ENCODE measurements at places on chromosomes 13 and 19.

- no peak for DNase-seq
These were observed 93.3 kb downstream of the OXGR1 start for GRCh38 chr13:96900986-96901385.

DNA sequence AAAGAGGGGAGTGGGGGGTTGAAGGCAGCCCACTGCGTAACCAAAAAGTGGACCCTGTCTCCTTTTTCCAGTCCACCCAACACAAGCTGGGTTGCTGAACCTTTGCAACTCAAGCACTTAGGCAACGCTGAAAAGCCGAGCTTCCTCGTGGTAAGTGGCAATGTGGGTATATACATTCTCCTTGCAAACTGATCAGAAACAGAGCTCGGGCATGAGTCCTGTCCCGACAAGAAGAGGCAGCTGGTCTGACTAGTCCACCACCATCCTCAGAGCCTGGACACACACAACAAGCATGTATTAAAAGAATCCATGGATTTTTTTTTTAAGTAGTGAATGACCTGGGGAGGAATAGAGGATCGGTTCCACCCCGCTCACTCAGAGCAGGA lies 240.6 kb upstream of the ZNF507 start:
- DNase-seq: no peak

- no peak for DNase-seq
These were observed 66.6 kb downstream of the COL4A1 start for GRCh38 chr13:110240352-110240751.

DNA sequence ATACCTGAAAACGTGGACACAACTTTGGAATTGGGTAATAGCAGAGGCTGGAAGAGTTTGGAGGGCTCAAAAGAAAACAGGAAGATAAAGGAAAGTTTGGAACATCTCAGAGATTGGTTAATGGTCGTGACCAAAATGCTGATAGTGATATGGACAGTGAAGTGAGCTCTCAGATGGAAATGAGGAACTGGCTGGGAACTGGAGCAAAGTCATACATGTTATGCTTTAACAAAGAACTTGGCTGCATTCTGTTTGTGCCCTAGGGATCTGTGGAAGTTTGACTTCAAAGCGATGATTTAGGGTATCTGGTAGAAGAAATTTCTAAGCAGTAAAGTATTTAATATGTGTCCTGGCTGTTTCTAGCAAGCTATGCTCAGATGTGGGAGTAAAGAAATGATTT lies 136.2 kb downstream of the DNAJC3 start:
- DNase-seq: no peak

DNA sequence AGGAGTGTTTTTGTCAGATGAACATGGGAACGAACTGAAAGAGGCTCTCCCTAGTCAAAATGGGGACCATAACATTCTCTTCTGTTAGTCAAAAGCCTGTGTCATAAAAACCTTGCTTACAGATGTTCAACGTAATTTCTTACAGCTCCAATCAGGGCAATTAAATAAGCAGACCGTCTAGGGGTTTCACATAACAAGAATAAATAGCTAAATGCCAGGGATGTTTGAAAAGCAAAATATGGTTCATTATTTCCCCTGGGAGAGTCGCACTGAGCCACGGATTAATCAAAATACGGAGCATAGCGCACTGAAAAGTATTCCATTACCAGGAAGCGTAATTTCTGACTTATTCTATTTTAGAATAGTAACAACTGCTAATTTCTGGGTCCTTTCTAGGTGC lies 63.7 kb upstream of the MRI1 start:
- no peak for DNase-seq

- DNase-seq: no peak
These were observed 50.8 kb downstream of the DPY19L3 start for GRCh38 chr19:32456406-32456805.

- no peak for DNase-seq
These were observed 16.9 kb upstream of the CYP2S1 start for GRCh38 chr19:41175801-41176777.

DNA sequence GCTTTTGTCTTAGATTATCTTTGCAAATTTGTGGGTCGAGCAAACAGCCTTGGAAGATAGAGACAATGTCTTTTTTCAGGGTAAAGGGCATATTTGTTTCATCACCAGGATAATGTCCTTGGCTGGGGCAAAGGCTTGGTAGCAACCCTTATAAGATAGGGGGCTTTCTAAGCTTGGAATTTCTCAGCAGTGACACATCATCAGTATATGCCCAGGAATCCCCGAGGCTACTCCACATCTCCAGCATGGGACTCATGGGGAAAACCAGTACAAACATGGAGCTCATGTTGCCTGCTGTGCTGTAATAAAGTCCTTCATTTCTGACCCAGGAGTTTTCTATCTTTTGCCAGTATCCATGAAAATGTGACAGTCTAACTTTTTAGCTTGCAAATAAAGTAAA lies 77.1 kb downstream of the DCLK1 start:
- no peak for DNase-seq

DNA sequence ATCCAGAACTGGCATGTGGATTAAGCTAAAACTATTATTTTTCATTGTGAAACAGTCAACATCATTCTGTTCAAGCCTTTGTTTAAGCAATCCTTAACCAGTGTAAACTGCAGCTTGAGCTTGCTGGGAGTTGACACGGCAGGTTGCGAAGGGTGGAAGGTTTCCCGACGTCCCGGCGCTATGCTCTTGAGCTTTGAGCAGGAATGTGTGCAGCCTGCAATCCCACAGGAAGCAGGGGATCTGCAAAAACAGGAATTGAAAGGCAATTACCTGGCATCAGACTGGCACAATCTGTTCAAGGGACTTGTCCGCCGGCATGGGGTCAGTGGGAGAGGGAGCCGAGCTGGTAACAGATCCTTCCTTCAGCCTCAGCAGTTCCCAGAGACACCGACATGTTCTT lies 586.7 kb upstream of the SGCG start:
- no peak for DNase-seq

DNA sequence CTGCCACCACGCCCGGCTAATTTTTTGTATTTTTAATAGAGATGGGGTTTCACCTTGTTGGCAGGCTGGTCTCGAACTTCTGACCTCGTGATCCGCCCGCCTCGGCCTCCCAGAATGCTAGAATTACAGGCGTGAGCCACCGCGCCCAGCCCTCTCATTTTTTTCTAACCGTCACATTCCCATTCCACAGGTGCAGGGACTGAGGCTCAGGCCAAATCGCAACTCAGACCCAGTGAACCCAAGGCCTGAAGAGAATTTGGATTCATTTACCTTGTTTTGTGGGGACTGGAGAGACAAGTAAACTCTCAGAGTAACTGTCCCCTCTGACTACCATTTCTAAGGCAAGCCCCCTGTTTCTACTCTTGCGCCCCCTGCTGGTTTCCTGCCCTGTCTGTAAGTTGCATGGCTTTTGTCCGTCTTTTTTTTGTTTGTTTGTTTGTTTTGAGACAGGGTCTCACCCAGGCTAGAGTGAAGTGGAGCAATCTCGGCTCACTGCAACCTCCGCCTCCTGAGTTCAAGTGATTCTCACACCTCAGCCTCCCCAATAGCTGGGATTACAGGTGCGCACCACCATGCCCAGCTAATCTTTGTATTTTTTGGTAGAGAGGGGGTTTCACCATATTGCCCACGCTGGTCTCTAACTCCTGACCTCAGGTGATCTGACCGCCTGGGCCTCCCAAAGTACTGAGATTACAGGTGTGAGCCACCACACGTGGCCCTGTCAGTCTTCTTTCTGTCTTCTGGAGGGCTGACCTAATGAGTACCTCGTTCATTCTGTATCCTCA lies 2.3 kb upstream of the STRN4 start:
- DNase-seq: no peak

- no peak for DNase-seq
These were observed 318.8 kb downstream of the SLITRK1 start for GRCh38 chr13:83563499-83563898.

GRCh38 chr13:46119883-46120614 lies 15.2 kb upstream of the CPB2 start:
- DNase-seq: no peak

- peak; percentile 26 for DNase-seq
These were observed 903.1 kb downstream of the SLITRK6 start for GRCh38 chr13:84896128-84896527.

DNA sequence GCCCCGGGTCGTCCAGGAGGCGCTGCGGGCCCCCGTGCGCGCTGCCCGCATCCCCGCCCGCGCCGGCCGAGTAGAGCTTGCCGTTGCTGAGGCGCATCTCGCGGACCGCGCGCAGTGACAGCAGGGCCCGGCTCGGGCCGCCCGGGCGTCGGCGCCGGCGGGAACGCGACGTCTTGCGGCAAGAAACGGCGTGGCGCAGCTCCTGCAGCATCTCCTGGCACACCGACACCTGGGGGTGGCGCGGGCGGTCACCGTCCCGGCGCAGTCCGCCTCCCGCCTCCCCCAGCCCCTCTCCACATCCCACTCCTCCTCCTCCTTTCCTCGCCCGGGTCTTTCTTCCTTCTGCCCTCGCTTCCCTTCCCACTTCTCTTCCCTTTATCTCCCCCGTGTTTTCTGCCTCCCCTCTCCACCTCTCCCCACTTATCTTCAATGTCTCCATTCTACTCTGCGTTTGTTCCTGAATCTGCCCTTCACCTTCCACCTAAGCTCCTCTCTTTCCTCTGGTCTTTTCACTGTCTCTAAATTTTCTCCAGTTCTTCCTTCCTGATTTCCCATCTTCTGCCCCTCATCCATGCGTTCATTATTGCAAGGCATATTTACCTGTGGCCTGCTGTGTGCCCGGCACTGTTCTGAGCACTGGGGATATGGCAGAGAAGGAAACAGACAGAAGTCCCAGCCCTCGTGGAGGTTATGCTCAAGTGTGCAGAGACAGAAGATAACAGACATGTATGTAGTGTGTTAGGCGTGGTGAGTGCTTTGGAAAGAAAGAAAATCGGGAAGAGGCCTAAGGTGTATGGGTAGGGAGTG lies 5.2 kb upstream of the ATP1A3 start:
- DNase-seq: no peak

GRCh38 chr13:74066937-74067336 lies 67.3 kb downstream of the KLF12 start:
- DNase-seq: no peak
